A375 (cell line): ENCODE measurements at places on chromosomes 7 and 10. TPM values are rescaled to one million over a fixed set of nuclear protein-coding genes. Genes with fewer than 3 reads are reported as not detected.

NDUFA5 gene
- total RNA-seq: 40.4 and 48.7 TPM in 2 replicates

HOXA6 gene
- 5.7 TPM in 2 replicates for total RNA-seq

FGF8 gene
- total RNA-seq: 0.40 TPM in 1 of 2 replicates, not detected in the other

CALD1 gene
- 52.8 and 54.4 TPM in 2 replicates for total RNA-seq

PRLHR gene
- total RNA-seq: not detected in 2 replicates

NDUFB2 gene
- 233 and 273 TPM in 2 replicates for total RNA-seq

RALA gene
- 11.1 and 22.6 TPM in 2 replicates for total RNA-seq

ZNHIT1 gene
- 154 and 183 TPM in 2 replicates for total RNA-seq

GJD4 gene
- total RNA-seq: 0.27 TPM in 1 of 2 replicates, not detected in the other

DLG5 gene
- total RNA-seq: 21.8 and 22.4 TPM in 2 replicates

MICALL2 gene
- 18.1 and 20.7 TPM in 2 replicates for total RNA-seq

RAB19 gene
- total RNA-seq: not detected in 2 replicates

P4HA1 gene
- 34.3 and 40.2 TPM in 2 replicates for total RNA-seq

MBLAC1 gene
- total RNA-seq: 4.8 and 6.3 TPM in 2 replicates

NME8 gene
- not detected in 2 replicates for total RNA-seq

EBF3 gene
- 16.1 and 18.5 TPM in 2 replicates for total RNA-seq

UCMA gene
- total RNA-seq: not detected in 2 replicates

MNX1 gene
- total RNA-seq: 1.8 and 3.2 TPM in 2 replicates

STAG3 gene
- 0.45 and 1.2 TPM in 2 replicates for total RNA-seq

SORBS1 gene
- total RNA-seq: 3.1 and 4.6 TPM in 2 replicates

SAMD9L gene
- 5.5 and 8.3 TPM in 2 replicates for total RNA-seq

CDHR1 gene
- total RNA-seq: 0.30 and 0.50 TPM in 2 replicates

CAMK1D gene
- 0.57 and 1.2 TPM in 2 replicates for total RNA-seq

LYZL2 gene
- total RNA-seq: not detected in 2 replicates

NYAP1 gene
- total RNA-seq: 0.08 and 0.42 TPM in 2 replicates

NEURL1 gene
- total RNA-seq: 0.53 and 0.66 TPM in 2 replicates

GRID1 gene
- 0.03 and 0.04 TPM in 2 replicates for total RNA-seq

RSPH10B2 gene
- total RNA-seq: 0.11 and 0.19 TPM in 2 replicates

ATP6V0A4 gene
- 4.1 and 5.1 TPM in 2 replicates for total RNA-seq

TMEM273 gene
- total RNA-seq: not detected in 2 replicates

IGFBP3 gene
- total RNA-seq: 154 and 159 TPM in 2 replicates

ASZ1 gene
- total RNA-seq: not detected in 2 replicates

GARIN1A gene
- 0.87 and 1.1 TPM in 2 replicates for total RNA-seq

SFTPA1 gene
- not detected in 2 replicates for total RNA-seq

PANK1 gene
- 1.9 and 5.6 TPM in 2 replicates for total RNA-seq

AHCYL2 gene
- total RNA-seq: 6.6 and 7.7 TPM in 2 replicates

ATG9B gene
- total RNA-seq: not detected in 2 replicates

PTPN20 gene
- not detected in 2 replicates for total RNA-seq

MYL10 gene
- total RNA-seq: 0.75 TPM in 1 of 2 replicates, not detected in the other

COBL gene
- total RNA-seq: 4.1 and 5.0 TPM in 2 replicates

LRRC18 gene
- not detected in 2 replicates for total RNA-seq

HOXA11 gene
- total RNA-seq: 1.2 TPM in 2 replicates

LBX1 gene
- total RNA-seq: not detected in 2 replicates
